ENCODE measurements at places on chromosomes 1 and 21.

- DNase-seq, result no peak
These were observed 8.3 kb downstream of the FRRS1 start for GRCh38 chr1:99758073-99758511.

DNA sequence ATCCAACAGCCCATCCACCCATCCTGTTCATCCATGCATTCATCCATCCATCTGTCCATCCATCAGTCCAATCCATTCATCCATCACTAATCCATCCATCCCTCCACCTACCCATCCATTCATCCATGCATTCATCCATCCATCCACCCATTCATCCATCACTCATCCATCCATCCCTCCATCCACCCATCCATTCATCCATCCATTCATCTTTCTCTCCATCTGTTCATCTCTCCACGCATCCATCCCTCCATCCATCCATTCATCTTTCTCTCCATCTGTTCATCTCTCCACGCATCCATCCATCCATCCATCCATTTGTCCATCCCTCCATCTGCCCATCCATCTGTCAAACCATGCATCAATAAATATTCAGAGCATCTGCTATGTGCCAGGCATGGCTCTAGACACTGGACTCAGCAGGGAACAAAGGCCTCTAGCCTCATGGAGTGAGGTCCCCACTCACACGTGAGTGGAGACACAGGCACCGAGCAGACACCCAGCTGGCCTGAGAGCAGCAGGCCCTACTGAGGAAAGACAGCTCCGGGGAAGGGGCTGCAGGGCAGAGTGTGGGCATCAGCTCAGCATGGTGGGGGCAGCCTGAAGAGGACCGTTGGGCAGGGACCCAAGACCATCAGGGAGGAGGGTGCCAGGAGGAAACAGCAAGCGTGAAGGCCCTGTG is 9.6 kb downstream of the KRTAP10-1 start:
- DNase-seq, result no peak

- no peak for DNase-seq
These were observed at the start of gene S100A14 for GRCh38 chr1:153616144-153616916. Gene S100A14 (minus strand): TSS chr1:153616325. CDS start chr1:153615858, 467 bp downstream.

- DNase-seq, result no peak
These were observed 286.2 kb upstream of the POU3F1 start for GRCh38 chr1:38332649-38333310.

- DNase-seq, result no peak
These were observed 40.4 kb upstream of the GRHL3 start for GRCh38 chr1:24278726-24279125.

GRCh38 chr1:71413441-71414175 is 332.8 kb upstream of the ZRANB2 start:
- DNase-seq, result no peak

DNA sequence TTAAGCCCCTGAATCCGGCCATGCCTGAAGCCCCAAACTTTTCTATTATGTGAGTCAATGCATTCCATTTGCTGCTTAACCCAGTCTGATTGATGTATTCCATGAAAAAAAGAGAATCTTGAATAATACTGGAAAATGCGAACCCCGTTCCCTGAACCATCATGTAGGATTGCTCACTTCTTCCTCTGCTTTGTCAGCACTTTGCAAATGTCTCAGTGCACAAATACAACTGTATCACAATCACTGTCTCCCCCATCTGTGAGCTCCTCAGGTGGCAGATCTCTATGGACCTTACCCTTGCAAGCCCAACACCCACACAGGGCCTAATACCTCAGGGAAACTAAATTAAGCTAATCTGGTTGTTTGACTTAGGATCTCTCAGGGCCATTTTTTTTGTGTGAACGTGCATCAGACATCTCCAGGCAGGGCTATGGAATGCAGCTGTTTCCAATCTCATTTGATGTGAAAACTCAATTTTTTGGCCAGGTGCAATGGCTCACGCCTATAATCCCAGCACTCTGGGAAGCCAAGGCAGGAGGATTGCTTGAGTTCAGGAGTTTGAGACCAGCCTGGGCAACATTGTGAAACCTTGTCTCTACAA is 2.1 kb upstream of the RCAN3 start:
- DNase-seq, result no peak

DNA sequence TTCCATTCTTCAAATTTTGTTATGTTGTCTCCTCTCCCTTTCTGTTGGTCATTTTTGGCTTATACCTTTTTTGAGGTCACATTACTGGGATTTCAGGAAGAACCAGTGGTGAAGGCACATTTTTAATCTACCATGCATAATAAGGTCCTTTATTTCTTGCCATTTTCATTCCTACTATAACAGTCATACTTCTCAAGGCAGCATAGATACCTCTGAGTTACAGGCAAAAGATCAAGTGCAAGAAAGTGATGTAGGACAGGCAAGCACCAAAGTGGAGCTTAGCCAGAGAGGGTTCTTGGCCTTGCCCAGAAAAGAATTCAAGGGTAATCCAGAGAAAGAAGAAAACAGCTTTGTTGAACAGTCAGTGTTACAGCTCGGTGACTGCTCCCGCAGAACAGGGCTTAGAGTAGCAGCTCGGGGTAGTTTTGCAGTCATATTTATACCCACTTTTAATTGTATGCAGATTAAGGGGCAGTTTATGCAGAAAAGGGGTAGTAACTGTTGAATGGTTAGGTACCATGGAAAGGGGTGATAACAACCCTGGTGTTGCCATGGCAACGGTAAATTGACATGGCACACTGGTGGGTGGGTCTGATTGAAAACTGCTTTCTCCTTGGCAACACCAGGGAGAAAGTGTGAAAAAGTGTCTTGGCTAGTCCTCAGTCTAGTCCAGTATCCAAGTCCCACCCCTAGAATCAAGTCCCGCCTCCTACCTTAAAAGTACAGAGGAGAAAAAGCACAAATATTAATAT is 39.6 kb upstream of the DOCK7 start:
- no peak for DNase-seq

DNA sequence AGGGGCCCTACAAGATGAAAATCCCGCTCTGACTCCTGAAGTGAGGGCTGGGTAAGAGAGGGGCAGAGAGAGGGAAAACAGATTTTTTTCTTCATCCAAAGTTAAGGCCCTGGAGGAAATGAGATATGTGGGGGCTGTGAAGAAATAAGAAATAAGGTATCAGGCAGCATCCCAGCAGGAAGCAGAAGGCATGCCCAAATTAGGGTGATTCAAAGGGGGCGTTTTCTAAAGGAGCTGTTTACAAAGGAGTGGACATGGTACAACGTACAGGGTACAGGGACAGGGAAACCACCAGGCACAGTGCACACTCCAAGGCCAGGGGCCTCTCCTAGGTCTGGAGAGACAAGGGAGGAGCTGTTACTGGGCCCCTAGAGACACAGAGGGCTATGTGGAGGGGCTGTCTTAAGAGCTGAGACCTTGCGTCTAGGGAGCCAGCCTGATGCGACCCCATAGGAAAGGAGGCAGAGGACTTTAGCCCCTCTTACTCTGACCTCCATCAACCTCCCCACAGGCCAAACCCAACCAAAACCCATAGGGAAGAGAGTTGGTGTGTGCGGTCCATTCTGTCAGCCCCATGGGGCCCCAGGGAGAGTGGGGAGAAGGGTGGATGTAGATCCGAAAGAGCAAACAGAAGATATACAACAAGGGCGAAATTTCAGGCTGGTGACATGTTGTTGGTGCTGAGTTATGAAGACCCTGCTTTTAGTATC is 38.6 kb downstream of the STYXL2 start:
- DNase-seq, result no peak

DNA sequence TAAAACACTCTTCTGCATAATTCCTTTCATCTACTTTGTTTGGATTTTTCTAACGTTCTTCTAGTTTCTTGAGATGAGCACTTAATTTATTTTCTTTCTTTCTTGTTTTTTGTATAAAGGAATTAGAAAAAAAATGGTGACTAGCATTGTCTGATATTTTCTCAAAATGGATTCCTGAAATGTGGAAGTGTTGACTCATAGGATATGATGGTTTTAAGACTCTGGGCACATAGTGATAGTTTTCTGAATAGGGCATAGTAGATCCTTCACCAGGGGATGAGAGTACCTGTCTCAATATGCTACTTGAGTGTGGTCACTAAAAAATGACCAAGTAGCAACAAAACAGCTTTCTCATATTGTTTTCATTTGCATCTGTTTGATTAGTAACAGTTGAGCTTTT is 100.9 kb downstream of the PEX14 start:
- DNase-seq, result no peak

GRCh38 chr1:151563376-151563775 is 23.3 kb downstream of the TUFT1 start:
- no peak for DNase-seq

GRCh38 chr1:202852163-202852904 is 36.6 kb downstream of the RABIF start:
- peak; percentile 24 for DNase-seq

GRCh38 chr1:236685917-236686814 is at the start of gene ACTN2:
Gene ACTN2 (plus strand): TSS chr1:236686499. CDS start chr1:236686674, 175 bp downstream.
- DNase-seq, result no peak

GRCh38 chr21:34609244-34609932 is 5.5 kb downstream of the RCAN1 start:
- DNase-seq, result no peak

DNA sequence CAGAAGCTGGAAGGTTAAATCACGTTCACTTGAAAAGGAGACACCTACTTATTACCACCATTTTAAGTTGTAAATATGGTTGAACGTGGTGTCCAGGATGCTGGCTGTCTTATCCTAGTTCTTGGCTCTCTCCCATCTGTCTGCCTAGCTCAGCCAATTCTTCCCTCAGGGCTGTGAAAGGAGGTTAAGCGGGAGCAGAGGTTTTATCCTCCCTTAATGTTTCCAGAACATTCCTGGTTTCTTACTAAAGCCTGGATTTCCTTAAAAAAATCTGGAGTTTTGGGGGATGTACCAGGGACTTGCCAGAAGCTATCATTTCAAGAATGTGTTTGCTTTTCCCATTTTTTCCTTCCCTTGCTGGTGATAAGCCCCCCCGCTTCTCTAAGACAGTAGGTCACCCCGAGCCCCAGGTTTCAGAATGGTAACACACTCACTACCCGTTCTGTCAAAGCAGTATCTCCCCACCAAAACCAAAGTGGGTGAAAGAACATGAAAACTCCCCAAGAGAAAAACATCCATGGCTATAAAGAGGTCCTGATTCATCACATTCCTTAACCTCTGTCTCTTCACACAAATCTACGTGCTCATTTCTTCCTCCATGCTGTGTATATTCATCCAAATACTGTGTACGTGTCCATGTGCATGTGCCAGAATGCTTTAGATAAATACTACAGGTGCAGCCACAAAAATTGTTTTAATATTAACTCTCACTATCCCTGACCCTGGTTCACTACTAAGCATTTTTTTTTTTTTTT is 114.7 kb downstream of the MAP3K21 start:
- DNase-seq, result no peak

GRCh38 chr1:79859212-79859948 is 852.9 kb upstream of the ADGRL4 start:
- DNase-seq, result no peak

DNA sequence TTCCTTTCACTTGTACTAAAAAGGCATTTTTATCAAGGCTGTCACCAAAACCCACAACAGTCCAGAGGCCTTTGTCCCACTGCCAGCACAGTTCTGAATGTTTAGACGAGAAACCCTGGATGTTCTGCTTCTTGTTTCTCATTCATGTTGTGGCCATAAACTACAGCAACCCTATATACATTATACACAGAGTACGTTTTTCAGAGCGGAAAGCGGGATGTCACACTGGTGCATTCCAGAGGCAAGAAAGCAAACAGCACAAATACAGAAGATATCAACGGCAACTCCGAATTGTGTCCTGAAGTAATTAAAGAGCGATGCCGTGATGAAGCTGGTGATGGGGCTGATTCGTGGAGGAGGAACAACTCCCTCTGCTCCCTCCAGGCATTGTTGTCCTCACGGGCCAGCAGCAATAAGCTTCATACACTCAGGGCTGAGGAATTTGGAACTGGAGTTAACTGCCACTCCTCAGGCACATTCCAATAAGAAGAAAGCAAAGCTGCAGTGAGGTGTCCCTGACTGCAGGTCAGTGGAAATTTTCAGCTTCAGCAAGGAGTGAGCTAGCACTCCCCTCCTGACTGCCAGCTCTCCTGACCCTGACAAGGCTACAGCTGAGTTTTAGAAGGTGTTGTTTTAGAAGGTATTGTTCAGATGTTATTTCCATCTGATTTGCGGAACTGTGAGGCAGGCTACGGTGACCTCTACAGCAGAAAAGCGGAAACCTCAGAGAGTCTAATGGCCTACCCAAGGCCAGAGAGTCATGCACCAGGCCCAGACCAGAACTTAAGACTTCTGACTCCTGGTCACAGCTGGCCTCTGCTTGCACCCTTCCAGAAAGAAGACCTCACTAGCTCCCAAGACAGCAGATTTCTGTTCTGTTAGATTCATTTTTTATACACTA is 149.0 kb downstream of the TGFBR3 start:
- DNase-seq, result no peak

DNA sequence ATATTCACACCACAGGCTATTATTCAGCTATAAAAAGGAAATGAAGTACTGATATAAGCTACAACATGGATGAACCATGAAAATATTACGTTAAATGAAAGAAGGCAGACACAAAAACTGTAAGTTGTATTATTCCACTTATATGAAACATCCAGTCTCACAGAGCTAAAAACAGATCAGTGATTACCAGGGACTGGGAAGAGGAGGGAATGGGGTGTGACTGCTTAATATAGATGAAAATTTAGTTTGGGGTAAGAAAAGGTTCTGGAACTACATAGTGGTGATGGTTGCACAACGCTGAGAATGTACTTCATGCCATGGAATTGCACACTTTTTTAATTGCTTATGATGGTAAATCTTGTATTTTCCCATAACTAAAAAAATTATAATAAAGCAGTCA is 19.5 kb downstream of the GPBP1L1 start:
- DNase-seq, result no peak

DNA sequence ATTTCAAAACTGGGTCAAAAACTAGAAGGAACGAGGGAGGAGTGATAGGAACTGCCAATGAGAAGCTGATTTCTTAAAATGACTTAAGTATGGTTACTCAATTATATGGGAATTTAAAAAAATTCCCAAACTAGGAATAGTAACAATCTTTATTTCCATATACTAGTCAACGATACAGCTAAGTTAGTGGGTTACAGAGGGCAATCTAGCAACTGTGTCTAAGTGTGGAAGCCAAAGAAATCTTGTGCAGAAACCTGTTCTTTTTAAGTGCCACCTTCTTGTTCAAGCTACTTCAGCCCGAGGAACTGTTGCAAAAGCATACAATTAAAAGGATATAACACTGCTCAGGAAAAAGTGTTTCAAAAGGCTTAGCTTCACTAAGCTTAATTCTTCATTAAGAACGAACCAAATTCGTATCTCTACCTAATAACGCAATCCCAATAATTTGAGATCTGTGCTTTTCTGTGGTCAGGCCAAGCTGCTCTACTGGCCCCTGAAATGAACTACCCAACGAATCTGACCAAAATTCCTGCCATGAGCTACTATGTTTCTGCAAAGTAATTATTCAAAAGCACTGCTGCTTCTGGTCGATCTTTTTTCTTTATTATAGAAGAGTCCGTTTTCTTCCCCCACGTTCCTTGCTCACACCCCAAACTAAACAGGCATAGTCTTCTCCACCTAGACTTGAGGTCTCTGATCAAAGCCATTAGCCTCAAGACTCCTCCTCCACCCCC is 1.8 kb downstream of the USP24 start:
- DNase-seq, result no peak

- DNase-seq, result no peak
These were observed 50.7 kb upstream of the TRAPPC10 start for GRCh38 chr21:43961382-43961909.

GRCh38 chr1:39124282-39124681 is 80.2 kb upstream of the MACF1 start:
- no peak for DNase-seq

Data from NCI-H1417 (cell line).